ENCODE measurements at places on chromosomes 13 and 19. TPM values are rescaled to one million over a fixed set of nuclear protein-coding genes. Genes with fewer than 3 reads are reported as not detected.

ZNF837 gene
- 5.0 TPM for total RNA-seq

- H3K27me3 ChIP-seq, result no peaks in the 10 kb centered on the region
- DNase-seq, result no peak
- H3K36me3 ChIP-seq, result no peaks in the 10 kb centered on the region
- peaks cover 3% of the 10 kb centered on the region for H3K4me1 ChIP-seq
Measured at GRCh38 chr19:16347706-16348105, 23.1 kb downstream of the KLF2 start.

- H3K27ac ChIP-seq, result no peak overlapping the region
- no peaks in the 10 kb centered on the region for H3K4me1 ChIP-seq
- no peak overlapping the region for H3K4me3 ChIP-seq
- no peaks in the 10 kb centered on the region for H3K27me3 ChIP-seq
Measured at GRCh38 chr13:45226024-45226423, 25.2 kb upstream of the KCTD4 start.

ZNF446 gene
- 11.2 TPM for total RNA-seq

DNA sequence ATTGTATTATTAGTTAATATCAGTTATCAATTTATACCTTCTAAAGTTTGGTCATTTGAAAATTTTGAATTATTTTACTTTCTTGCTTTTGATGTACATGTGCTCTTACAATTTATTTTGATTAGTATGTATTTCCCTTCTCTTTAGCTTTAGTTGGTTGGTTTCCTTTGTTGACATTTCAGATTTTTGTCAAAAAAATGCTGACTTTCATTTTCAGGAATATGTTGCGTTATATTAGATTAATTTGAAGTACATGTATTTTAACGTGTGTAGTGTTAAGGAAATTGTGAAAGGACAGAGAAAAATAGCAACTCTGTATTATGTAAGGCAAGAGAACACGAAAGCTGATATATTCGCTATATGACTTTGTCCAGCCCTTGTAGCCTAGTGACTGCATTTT is 342.9 kb upstream of the SLITRK6 start:
- no peak overlapping the region for H3K27ac ChIP-seq
- DNase-seq, result no peak
- H3K4me1 ChIP-seq, result no peaks in the 10 kb centered on the region
- no peaks in the 10 kb centered on the region for H3K36me3 ChIP-seq

CRB3 gene
- 71.4 TPM for total RNA-seq

- no peak overlapping the region for H3K27ac ChIP-seq
- H3K27me3 ChIP-seq, result no peaks in the 10 kb centered on the region
- no peak overlapping the region for H3K4me3 ChIP-seq
- H3K36me3 ChIP-seq, result no peaks in the 10 kb centered on the region
- peaks cover 8% of the 10 kb centered on the region for H3K4me1 ChIP-seq
- peak; percentile 5 for DNase-seq
Measured at GRCh38 chr19:14544977-14545715, 15.8 kb downstream of the TECR start.

- H3K27ac ChIP-seq, result no peak overlapping the region
- H3K36me3 ChIP-seq, result no peaks in the 10 kb centered on the region
- DNase-seq, result no peak
- H3K4me1 ChIP-seq, result no peaks in the 10 kb centered on the region
- H3K4me3 ChIP-seq, result no peak overlapping the region
Measured at GRCh38 chr13:31090961-31091624, 70.6 kb downstream of the HSPH1 start.

- DNase-seq, result peak; percentile 77
- no peaks in the 10 kb centered on the region for H3K27me3 ChIP-seq
- H3K36me3 ChIP-seq, result no peaks in the 10 kb centered on the region
Measured at GRCh38 chr19:33143897-33144405, 12.0 kb downstream of the WDR88 start.

NCAN gene
- 0.03 TPM for total RNA-seq

DNA sequence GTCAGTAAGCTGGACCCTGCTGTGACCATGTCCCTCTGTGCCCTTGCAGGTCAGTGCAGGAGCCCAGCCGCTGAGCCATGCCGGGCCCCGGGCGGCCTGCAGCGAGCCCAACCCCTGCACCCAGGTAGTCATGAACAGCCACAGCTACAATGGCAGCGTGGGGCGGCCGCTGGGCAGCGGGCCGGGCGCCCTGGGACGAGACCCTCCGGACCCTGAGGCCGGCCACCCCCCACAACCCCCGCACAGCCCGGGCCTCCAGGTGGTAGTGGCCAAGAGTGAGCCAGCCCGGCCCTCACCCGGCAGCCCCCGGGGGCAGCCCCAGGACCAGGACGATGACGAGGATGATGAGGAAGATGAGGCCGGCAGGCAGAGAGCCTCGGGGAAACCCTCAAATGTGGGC is 6.9 kb downstream of the KCNN1 start:
- no peak overlapping the region for H3K4me3 ChIP-seq
- no peaks in the 10 kb centered on the region for H3K27me3 ChIP-seq
- DNase-seq, result no peak
- H3K27ac ChIP-seq, result no peak overlapping the region
- no peaks in the 10 kb centered on the region for H3K36me3 ChIP-seq
- no peaks in the 10 kb centered on the region for H3K4me1 ChIP-seq

GRCh38 chr13:42355491-42356183 is 83.7 kb downstream of the AKAP11 start:
- no peak overlapping the region for H3K27ac ChIP-seq
- no peak overlapping the region for H3K4me3 ChIP-seq
- no peaks in the 10 kb centered on the region for H3K4me1 ChIP-seq
- no peak for DNase-seq
- no peaks in the 10 kb centered on the region for H3K36me3 ChIP-seq

DNA sequence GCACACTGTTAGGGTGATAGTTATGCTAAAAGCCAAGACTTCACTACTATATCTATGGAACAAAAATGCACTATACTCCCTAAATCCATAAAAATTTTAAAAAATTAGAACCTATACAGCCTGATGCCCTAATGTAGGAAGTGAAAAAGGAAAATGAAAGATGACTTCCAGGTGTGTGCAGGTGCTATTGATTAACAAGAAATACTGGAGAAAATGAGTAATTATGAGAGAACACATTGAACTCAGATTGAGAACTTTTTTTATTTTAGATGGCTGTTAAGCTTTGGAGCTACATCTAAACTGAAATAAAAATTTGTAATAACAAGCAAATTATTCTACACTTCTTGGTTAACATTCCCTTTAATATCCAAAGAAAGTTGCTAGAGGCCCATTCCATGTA is 1015.7 kb downstream of the PCDH9 start:
- no peaks in the 10 kb centered on the region for H3K27me3 ChIP-seq
- H3K36me3 ChIP-seq, result no peaks in the 10 kb centered on the region
- H3K4me3 ChIP-seq, result no peak overlapping the region
- DNase-seq, result no peak
- H3K4me1 ChIP-seq, result no peaks in the 10 kb centered on the region

DNA sequence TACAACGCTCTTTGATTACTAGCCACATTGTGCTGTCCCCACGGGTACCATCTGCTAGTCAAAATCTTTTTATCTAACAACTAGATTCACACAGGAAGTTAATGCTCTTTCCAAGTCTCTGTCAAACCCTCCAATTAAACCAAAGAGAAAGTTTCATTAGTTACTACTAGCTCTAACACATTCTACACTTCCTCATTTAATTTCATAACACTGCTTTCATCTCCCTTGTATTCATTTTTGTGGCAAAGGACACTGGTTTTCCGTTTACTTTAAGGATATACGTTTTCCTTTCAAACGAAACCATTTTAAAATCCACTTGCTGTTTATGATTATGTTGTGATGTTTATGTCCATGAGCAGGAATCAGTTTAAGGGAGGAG is 5.3 kb downstream of the DYRK1B start:
- no peaks in the 10 kb centered on the region for H3K36me3 ChIP-seq
- H3K27ac ChIP-seq, result no peak overlapping the region
- H3K4me1 ChIP-seq, result peaks cover 7% of the 10 kb centered on the region
- no peak for DNase-seq
- H3K4me3 ChIP-seq, result no peak overlapping the region
- no peaks in the 10 kb centered on the region for H3K27me3 ChIP-seq

DNA sequence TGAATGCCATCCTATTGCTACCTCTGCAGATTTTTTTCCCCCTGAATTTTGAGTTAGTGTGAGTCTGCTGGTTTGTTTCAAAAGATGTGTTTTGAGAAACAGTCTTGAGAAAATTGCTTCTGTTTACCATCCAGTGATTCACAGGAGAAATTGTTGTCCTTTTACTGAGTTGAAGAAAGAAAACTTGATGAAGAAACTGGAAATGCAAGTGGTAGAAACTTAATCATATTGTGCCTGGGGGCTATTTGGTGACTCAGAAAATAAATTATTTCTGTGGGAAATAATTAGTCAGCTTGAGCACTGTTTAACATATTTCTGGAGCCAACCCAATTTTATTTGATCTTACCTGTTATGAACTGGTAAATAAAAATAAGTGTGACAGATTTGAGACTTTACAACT is 35.4 kb downstream of the PAN3 start:
- H3K27me3 ChIP-seq, result no peaks in the 10 kb centered on the region
- DNase-seq, result no peak
- no peaks in the 10 kb centered on the region for H3K36me3 ChIP-seq
- H3K4me1 ChIP-seq, result no peaks in the 10 kb centered on the region
- H3K4me3 ChIP-seq, result no peak overlapping the region

FGF9 gene
- total RNA-seq, result 2.0 TPM

DNA sequence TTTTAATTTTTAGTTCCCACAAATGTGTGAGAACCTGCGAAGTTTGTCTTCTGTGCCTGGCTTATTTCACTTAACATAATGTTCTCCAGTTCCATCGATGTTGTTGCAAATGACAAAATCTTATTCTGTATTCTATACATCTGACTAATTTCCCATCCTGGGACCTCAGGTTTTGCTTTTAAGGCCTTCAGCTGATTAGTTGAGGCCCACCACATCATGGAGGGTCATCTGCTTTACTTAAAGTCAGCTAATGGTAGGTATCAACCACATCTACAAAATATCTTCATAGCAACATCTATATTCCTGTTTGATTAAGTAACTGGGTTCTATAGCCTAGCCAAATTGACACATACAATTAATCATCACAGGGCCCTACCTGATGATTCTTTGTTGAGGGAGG is 534.0 kb downstream of the EFNB2 start:
- H3K27me3 ChIP-seq, result no peaks in the 10 kb centered on the region
- DNase-seq, result no peak
- H3K36me3 ChIP-seq, result no peaks in the 10 kb centered on the region
- H3K27ac ChIP-seq, result no peak overlapping the region

DNA sequence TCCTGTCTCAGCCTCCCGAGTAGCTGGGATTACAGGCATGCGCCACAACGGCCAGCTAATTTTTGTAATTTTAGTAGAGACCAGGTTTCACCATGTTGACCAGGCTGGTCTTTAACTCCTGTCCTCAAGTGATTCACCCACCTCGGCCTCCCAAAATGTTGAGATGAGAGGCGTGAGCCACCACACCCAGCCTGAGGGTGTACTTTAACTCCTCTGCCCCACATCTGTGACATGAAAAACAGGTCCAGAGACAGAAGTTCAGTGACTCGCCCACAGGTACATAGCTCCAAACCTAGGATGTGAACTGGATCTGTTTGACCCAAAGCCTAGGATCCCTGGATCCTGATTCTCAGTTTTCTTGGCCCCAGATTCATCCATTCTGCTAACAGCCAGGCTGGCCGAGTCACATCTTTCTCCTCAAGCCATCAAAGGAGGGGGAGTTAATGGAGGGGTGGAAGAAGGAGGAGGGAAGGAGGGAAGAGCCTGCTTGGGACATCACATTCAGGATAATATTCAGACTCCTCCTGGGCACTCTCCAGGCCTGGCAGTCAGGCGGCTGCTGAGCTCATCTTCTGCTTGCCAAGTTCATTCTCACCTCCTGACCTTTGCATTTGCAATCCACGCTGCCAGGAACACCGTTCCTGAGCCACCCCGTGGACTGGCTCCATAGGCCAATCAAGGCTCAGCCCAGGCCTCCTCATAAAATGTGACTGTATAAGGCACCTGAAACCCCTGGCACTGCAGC is 3.1 kb downstream of the SPC24 start:
- peak overlapping the region; percentile 66 for H3K27ac ChIP-seq
- H3K4me1 ChIP-seq, result peaks cover 5% of the 10 kb centered on the region
- no peak for DNase-seq
- H3K36me3 ChIP-seq, result no peaks in the 10 kb centered on the region
- no peaks in the 10 kb centered on the region for H3K27me3 ChIP-seq

- no peaks in the 10 kb centered on the region for H3K36me3 ChIP-seq
- no peak overlapping the region for H3K27ac ChIP-seq
- no peak overlapping the region for H3K4me3 ChIP-seq
- no peaks in the 10 kb centered on the region for H3K27me3 ChIP-seq
Measured at GRCh38 chr13:113669231-113669754, 2.3 kb downstream of the GRK1 start.

- no peaks in the 10 kb centered on the region for H3K36me3 ChIP-seq
- no peaks in the 10 kb centered on the region for H3K27me3 ChIP-seq
- DNase-seq, result peak; percentile 43
- H3K4me3 ChIP-seq, result no peak overlapping the region
- peaks cover 11% of the 10 kb centered on the region for H3K4me1 ChIP-seq
Measured at GRCh38 chr13:69683921-69684686, 423.5 kb upstream of the ATXN8OS start.

GRCh38 chr13:51244637-51245405 is 22.6 kb downstream of the FAM124A start:
- H3K27me3 ChIP-seq, result peaks cover 5% of the 10 kb centered on the region
- no peaks in the 10 kb centered on the region for H3K4me1 ChIP-seq
- H3K4me3 ChIP-seq, result no peak overlapping the region

- no peaks in the 10 kb centered on the region for H3K36me3 ChIP-seq
- DNase-seq, result no peak
- no peaks in the 10 kb centered on the region for H3K27me3 ChIP-seq
Measured at GRCh38 chr19:56272161-56272798, at the start of gene EDDM13. TSS of gene EDDM13 (plus strand) at chr19:56272748. CDS start at chr19:56272835, 87 bp downstream.

DNA sequence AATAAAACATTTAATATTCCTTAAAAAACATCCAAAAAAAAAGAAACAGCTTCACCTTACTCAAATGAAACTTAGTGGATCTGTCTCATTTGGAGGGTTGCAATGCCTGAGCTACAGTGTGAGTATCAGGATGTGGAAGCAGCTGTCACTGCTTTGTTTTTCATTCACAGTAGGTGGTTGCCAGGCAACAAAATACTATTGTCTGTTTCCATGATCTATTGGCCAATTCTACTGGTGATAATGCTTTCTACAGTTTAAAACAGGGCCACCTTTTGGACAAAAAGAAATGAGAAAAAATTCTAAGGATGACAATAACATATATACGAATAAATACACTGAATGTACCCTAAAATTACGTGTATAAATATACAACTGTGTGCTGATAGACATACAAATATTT is 3.0 kb downstream of the ENOX1 start:
- peak; percentile 28 for DNase-seq
- peaks cover 15% of the 10 kb centered on the region for H3K27me3 ChIP-seq
- H3K4me3 ChIP-seq, result no peak overlapping the region
- no peak overlapping the region for H3K27ac ChIP-seq

TIMM50 gene
- 53.1 TPM for total RNA-seq

- no peaks in the 10 kb centered on the region for H3K27me3 ChIP-seq
- H3K4me3 ChIP-seq, result no peak overlapping the region
Measured at GRCh38 chr13:46297361-46297811, 85.7 kb downstream of the LRRC63 start.

LNX2 gene
- total RNA-seq, result 28.5 TPM

PSG3 gene
- total RNA-seq, result not detected

CRX gene
- total RNA-seq, result not detected

GRCh38 chr19:51926426-51926783 is 867 bp upstream of the ZNF613 start:
- peak overlapping the region; percentile 71 for H3K4me3 ChIP-seq
- no peak for DNase-seq
- H3K27ac ChIP-seq, result peak overlapping the region; percentile 93
- peaks cover 8% of the 10 kb centered on the region for H3K36me3 ChIP-seq

- H3K27me3 ChIP-seq, result no peaks in the 10 kb centered on the region
- DNase-seq, result no peak
- H3K4me3 ChIP-seq, result no peak overlapping the region
- H3K27ac ChIP-seq, result no peak overlapping the region
- no peaks in the 10 kb centered on the region for H3K36me3 ChIP-seq
Measured at GRCh38 chr13:66359910-66360552, 870.1 kb downstream of the PCDH9 start.

Data from hepatocyte (in vitro differentiated cells).